ENCODE measurements at places on chromosomes 3 and 15.
A peak's percentile ranks its signal among the peaks of the same experiment; 100 is the strongest.

DNA sequence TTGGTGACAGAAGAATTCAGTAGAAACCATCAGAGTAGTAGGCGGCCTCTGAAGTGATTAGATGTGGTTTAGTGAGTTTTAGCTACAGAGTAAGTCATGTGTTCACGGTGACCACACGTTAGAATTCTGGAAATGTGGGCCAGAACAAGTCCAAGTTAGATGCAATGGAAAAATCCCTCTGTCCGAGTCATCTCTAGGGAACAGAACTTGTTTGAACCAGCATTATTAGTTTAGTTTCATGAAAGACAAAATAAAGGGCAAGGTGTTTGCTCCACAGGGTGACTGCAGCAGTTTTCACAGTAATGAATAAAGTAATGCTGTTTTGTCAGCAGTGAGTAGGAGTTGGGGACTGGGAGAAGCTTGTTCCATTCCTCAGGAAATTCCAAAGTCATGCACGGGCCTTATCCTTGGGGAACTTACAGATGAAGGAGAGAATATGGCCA, 100.2 kb downstream of the CGNL1 start:
- DNase-seq, result no peak

- DNase-seq, result no peak
These were observed 50.6 kb upstream of the ZNF385D start for GRCh38 chr3:21801631-21802030.

DNA sequence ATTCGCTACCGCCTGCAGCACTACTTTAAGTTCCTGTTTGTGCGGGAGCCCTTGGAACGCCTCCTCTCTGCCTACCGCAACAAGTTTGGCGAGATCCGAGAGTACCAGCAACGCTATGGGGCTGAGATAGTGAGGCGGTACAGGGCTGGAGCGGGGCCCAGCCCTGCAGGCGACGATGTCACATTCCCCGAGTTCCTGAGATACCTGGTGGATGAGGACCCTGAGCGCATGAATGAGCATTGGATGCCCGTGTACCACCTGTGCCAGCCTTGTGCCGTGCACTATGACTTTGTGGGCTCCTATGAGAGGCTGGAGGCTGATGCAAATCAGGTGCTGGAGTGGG, 995 bp downstream of the CHST14 start:
- DNase-seq, result no peak

- no peak for DNase-seq
These were observed 31.4 kb downstream of the CTDSPL start for GRCh38 chr3:37892927-37893600.

GRCh38 chr15:96053031-96053780, 277.3 kb upstream of the NR2F2 start:
- peak; percentile 16 for DNase-seq

DNA sequence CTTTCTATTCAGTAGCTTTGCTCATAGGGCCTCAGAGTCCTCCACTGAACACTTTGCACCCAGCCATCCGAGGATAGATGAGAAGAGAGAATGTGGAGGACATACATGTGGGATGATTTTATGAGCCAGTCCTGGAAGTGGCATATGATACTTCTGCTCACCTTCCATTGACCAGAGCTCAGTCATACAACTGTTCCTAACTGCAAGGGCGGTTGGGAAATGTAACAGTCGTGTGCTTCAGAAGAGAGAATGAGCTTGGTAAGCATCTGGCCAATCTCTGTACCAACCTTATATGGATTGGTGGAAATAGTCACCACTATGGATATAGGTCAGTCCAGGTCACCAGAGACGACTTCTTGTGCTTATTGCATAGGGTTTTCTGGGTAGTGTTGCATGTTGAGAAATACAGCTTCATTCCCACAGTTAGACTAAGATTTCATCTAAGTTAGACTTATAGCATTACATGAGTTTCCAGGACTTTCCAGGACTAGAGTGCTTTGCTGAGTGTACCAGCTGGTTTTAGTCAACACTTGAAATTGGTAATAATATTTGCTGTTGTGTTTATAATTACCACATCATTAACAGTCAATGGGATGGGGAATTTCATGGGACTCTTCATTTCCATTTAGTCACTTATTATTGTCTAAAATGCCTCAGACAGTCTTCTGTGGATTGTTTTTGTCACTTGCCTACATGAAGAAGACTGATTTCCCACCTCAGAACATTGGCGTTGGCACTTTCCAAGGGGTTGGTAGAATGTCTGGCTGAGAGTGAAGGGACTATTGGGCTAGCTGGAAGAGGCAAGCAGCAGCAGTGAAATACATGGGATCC, 214.5 kb upstream of the ROPN1 start:
- no peak for DNase-seq

GRCh38 chr3:31953091-31953490, 28.0 kb downstream of the OSBPL10 start:
- DNase-seq, result no peak

DNA sequence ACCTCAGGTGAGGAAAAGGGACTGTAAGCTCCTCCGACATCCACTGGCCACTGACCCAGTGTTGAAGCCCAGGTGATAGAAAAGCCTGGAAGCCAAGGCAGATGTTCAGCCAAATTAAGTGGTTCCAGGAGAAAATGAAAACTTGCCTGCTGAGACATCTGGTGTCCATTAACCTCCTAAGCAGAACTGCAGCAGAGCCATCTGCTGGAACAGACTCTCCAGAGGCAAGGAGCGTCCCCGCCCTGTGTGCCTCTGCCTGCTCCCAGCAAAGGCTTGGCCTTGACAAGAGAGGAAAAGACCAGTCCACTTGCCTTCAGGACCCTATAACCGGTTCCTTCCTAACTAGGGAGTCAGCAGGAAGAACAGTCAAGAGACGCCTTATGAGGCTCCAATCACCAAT, 48.2 kb downstream of the SRGAP3 start:
- peak; percentile 63 for DNase-seq

- no peak for DNase-seq
These were observed 710.8 kb downstream of the PLOD2 start for GRCh38 chr3:145450018-145450682.

GRCh38 chr15:55290528-55291057, 980 bp upstream of the RAB27A start:
- peak; percentile 87 for DNase-seq

DNA sequence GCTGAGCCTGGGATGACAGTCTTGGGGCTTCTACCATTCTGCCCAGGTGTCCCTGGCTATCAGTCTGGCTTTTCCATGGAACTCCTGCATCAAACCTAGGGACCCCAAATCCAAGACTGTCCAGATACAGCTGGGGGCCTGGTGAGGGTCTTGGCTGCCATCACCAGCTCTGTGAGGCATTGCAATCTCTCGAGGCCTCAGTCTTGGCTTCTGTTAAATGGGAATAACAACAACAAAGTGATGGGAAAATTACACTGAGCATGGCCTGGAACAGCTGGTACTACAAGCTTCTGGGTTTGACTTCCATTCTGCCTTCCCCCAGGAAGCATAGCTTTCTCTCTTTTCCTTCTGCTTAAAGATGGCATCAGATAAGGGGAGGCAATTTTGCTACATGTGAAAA, 50.0 kb upstream of the LCTL start:
- no peak for DNase-seq

DNA sequence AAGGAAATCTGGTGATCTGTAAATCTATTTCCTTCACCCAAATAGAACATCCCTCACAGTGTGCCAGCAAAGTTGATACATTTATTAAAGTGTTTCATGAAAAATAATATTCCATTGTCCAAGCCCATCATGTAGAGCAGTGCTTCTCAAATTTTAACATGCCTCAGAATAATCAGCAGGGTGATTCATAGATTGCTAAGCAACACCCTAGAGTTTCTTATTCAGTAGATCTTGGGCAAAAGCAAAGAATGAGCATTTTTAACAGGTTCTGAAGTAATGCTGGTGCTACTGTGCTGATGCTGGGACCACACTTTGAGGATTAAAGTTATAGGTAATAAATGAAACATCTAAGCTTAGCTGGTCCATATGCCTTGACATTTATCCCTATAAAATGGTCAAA, 210.5 kb downstream of the ZIC4 start:
- DNase-seq, result no peak

- peak; percentile 46 for DNase-seq
These were observed 54.0 kb downstream of the NR1D2 start for GRCh38 chr3:23999012-23999641.

DNA sequence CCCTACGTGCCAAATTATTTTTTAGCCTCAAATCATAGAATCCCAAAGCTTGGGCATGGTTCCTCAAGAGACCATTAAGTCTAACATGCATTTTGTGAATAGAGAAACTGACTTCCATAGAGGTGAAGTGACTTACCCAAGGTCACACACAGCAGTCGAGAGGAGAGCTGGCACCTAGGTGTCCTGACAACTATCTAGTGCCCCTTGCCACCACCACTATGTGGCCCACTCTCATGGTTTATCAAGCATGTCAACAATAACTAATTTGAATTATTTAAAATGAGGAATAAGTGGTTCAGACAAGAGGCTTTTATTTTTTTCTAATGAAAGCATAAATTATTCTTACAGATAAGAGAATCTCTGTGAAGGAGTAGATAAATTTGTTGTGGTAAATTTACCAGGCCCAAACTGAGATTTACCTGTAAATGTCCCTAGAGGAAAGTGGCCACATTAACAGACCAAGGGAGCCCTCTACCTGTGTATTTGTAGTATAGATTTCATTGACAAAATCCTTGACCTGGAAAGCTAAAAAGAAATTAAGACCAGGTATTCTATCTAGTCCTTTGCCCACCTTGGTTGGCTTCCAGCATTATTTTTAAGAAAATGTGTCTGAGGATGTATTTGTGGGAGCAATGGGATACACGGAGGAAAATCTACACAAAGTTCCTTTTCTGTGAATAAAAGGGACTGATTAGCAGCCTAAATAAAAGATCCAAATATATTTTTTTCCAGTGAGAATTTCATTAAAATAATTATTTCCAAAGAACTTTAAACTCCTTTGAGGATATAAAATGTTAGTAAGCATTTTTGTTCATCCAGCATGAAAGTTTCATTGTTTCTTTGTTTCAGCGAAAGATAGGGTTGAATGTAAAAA, 49.1 kb downstream of the IQCH start:
- DNase-seq, result no peak

GRCh38 chr15:76252249-76252648, 59.0 kb downstream of the ETFA start:
- DNase-seq, result no peak

- no peak for DNase-seq
These were observed 44.9 kb upstream of the ZNF385D start for GRCh38 chr3:21795921-21796320.

- no peak for DNase-seq
These were observed 57.0 kb upstream of the NR2E3 start for GRCh38 chr15:71753346-71753745.

GRCh38 chr3:159169828-159170227, 368.0 kb downstream of the MFSD1 start:
- no peak for DNase-seq

- no peak for DNase-seq
These were observed 23.9 kb downstream of the LINGO1 start for GRCh38 chr15:77608774-77609173.

- DNase-seq, result no peak
These were observed 21.3 kb upstream of the RSL24D1 start for GRCh38 chr15:55218056-55218455.

DNA sequence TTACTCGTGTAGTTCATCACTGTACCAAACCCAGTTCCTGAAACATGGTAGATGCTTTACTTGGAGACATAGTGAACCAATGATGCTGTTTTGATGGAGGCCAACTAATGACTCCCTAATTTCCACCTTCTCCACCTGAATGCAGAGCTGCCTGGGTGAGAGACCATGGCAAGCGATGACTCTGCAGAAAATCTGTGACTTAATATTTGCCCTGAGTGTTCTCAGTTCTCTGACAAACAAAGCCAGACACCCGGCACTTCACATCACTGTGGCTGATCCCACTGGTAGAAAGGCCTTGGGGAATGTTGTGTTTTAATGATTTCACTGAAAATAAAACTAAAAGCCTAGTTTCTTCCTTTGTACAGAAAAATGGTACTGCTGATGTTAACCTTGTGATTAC, 39.5 kb upstream of the UBE3A start:
- DNase-seq, result no peak

DNA sequence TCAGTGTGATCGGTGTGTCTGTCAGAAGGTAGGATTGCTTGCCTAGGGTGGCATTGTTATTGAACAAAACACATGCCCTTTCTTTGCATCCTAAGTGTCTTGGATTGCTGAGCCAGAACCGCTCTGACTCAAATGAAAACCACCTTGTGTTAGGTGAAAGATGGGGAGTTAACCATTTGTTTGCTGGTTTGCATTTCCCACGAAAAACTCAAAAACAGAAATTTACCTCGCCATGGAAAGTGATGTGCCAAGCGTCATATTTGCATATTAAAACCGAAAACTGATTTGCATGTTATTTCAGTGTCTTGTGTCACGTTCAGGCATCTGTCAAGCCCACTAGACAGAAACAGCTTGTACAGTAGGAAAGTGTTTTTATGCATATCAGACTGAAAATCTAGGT, 474.6 kb upstream of the TPRG1 start:
- DNase-seq, result no peak

DNA sequence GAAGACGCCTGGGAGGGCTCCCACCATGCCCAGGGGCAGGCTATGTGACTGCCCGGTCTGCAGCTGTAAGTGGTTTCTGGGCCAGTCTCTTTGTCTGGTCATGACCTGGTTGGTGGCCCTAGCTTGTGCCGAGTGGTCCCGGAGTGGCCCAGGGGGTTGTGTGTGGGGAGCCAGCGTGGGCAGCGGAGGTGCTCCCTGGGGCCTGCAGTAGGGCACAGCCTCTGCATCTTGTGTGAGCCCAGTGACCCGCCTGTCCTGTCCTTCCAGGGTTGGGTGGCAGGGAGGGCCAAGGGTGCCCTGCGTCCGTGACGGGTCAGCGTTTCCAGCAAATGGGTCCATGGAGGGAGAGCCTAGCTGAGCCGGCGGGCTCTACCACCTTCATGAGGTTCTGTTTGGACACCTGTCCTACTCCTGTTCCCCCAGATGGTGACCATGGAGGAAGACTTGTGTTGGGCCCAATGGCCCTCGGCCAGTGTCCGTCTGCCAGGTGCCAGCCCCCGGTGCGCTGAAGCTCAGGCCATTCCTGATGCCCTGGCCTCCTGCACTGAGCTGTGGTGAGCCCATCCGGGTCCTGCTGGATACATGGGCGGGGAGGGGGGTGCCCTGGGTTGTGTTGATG, 215.4 kb downstream of the SNRPN start:
- peak; percentile 6 for DNase-seq

GRCh38 chr3:151796105-151796680, 17.7 kb upstream of the AADAC start:
- no peak for DNase-seq

DNA sequence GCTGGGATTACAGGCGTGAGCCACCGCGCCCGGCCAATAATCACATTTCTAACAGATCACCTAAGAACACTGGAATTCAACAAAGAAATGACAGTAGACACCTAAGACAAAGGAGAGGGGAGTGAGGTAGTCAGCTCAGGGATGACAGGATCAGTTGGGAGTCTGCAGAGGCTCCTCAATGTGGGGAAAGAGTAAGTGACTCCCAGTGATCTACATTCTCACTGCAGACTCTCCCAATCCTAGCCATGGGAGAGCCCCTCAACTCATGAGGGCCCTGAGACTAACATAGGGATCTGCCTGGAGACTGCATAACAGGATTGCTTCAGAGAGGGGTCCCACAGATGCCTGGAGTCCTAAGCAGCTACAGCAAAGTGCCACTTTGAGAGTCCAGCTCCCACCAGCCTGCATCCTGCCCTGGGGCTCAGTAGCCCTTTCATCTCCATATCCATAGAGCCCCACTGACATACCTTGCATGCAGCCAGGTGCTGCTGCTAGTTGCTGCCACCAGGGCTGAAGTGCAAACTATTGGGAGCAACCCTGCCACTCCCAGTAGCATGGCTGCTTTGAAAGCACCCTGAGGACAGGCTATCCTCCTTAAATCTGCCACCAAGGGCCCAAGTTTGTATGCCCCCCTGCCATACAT, 21.8 kb upstream of the PFN2 start:
- DNase-seq, result no peak

GRCh38 chr15:69469467-69470201, 17.0 kb downstream of the RPLP1 start:
- DNase-seq, result no peak
